ENCODE measurements at places on chromosomes 2 and 18.
A peak's percentile ranks its signal among the peaks of the same experiment; 100 is the strongest.

GRCh38 chr18:12747530-12748315 is 44.9 kb downstream of the PSMG2 start:
- DNase-seq, result no peak

GRCh38 chr2:227592694-227593387 is 5.9 kb upstream of the SCYGR2 start:
- DNase-seq, result no peak

GRCh38 chr2:37869771-37870170 is 55.3 kb upstream of the RMDN2 start:
- DNase-seq, result no peak

DNA sequence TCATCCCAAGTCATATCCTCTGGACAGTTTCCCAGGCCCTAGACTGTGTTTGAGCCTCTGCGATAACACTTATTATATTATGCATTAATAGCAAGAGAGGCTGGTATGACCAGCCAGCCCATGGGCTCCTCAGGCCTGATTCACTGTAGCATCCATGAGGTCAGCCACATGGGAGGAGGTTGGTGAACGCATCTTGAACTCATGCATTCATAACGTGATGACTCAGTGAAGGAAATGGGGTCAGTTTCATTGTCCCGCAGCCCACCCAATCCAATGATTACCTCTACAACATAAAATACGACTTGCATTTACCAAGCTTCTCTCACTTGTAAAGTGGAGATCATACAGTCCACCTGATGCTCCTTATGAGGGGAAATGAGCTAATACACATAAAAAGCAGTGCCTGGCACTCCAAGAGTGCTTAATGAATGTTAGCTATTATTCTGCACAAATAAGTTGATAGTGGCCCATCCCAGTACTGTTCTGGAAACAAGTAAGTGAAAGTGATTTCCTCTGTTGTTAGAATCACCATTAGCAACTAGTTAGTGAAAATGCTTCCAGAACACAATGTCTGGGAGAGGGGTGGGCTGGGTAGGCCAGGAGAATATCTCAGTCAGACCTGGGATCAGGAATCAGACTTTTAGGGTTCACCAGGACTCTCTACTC is 46.1 kb upstream of the CELF4 start:
- DNase-seq, result no peak

- DNase-seq, result no peak
Observed at GRCh38 chr2:28135324-28135723, 244.8 kb downstream of the BABAM2 start.

DNA sequence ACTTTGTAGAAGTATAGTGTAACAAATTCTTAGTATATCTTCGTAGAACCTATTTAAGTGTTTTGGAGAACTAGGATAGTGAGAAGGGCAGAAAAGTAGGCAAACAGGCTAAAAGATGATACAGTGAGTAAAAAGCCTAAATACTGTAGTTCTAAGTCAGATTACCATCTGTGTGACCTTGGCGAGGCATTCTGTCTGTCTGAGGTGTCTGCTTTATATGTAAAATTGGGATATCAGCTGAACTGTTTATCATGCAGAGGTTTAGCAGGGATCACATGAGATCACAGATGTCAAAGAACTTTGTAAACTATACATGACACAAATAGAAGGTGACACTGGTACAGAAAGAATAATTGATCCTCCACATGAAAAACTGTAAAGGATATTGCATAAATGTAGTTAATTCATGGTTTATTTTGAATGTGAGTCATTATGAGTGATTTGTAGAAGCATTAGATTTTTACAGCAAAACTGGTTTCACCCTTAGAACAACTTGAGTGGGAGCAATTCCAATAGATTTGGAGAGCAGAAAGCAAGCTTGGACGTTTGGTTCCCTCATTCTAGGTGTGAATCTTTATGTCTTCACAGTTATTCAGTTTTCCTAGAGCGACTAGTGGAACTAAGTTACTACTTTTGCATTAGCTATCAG is 41.9 kb downstream of the TAF1B start:
- no peak for DNase-seq

- DNase-seq, result no peak
Observed at GRCh38 chr18:9321736-9322135, 12.8 kb upstream of the TWSG1 start.

DNA sequence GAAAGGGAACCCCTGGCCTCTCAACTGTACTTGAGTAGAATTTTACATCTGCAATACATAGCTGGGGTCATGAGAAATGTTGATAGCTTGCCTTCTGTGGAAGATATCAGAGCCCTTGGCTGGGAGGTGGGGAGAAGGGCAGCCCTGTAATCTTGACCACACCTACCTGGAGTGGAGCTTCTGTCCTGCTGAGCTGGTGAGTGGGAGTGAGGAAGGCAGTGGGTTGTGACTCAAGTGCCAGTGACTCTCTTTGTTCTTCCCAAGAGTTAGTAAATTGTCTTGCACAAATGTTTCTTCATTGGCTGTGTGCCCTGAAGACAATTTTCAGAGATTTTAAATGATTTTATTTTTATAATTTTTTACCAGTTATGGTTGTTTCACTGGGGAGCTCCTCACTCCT is 277.3 kb downstream of the MBD5 start:
- no peak for DNase-seq

DNA sequence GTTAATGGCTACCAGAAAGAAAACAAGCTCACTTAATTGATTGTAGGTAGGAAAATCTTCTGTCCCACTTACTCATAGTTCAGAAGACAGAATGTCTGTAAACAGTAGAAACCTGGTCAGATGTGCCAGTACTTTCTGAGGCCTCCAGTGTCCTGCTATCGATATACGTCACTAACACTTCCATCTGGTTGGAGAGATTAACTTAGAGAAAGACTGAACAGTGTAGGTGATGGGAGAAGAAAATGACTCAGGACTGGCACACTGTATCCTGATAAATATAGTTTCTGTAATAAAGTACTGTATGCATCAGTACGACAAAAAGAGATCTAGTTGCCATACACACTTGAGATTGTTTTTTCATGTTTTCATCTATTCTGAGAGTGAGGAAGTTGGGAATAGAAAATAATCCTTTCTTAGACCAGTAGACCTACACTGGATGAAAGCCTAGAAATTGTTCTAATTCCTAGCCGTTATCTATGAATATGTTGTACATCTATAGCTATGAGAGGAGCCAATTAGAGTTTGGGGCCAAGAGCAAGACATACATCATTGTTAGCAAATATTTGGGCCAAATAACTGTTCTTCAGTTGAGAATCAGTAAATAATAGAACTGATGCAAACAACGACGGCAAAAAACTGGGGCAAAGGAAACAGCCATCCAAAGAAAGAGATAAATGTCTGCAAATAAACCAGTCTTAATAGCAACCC is 105.9 kb downstream of the NAT8 start:
- DNase-seq, result no peak

DNA sequence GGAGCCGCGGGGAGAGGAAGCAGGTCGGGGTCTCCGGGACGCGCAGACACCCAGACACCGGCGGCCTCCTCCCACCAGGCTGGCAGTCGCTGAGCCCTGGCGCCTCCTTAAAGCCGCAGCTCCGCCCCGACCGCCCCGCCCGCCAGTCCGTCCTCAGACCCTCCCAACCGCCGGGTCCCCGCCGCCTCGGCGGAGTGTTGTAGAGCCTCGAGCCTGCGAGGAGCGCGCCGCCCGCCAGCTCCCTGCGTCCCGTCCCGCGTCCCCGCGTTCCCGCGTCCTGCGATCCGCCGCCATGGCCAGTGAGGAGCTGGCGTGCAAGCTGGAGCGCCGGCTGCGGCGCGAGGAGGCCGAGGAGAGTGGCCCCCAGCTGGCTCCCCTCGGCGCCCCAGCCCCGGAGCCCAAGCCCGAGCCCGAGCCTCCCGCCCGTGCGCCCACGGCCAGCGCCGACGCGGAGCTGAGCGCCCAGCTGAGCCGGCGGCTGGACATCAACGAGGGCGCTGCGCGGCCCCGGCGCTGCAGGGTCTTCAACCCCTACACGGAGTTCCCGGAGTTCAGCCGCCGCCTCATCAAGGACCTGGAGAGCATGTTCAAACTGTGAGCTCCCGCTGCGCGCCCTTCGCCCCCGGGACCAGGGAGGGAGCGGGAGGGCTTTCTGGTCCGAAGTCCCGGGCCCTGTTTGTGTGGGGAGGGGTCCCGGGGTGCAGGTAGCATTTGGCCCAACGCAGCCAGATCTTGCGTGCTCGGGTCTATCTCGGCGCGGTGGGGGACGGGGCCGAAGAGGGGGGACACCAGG is at the start of gene EFHD1:
Gene EFHD1 (plus strand): TSS at position 192 of the 793 bp plus-strand sequence. CDS start 101 bp downstream, at position 293.
- DNase-seq, result peak; percentile 50

GRCh38 chr2:44740678-44741077 is 200.8 kb upstream of the SIX3 start:
- DNase-seq, result no peak

GRCh38 chr2:177400337-177400923 is 7.9 kb downstream of the AGPS start:
- no peak for DNase-seq

GRCh38 chr18:8719192-8719591 is 13.8 kb downstream of the MTCL1 start:
- DNase-seq, result no peak

All from NCI-H1105 treated with DMSO at 0.1 percent for 48 hours (cell line).